ENCODE measurements at places on chromosomes 2 and 18.
A peak's percentile ranks its signal among the peaks of the same experiment; 100 is the strongest.

- no peak for DNase-seq
Measured at GRCh38 chr2:158038901-158039300, 62.8 kb upstream of the UPP2 start.

DNA sequence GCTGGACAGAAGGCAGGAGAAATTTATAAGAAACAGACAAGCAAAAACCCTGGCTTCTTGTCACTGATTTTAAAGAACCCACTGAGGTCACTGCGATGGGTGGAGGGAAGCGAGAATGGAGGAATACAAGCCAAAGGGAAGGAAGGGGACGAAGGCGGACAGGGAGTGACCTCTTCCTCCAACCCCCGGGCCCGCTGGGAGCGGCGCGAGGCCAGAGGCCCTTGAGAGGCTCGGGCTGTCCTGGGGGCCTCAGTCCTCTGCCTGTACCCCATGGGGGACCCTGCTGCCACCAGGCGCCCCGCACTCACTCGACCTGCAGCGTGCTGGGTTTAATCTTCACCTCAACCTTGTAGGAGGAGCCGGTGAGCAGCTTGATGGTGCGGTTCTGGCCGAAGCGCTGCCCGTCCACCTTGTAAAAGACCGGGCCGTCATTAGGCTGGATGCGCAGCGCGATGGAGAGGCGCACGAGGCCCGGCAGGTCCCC lies 793 bp downstream of the CNRIP1 start:
- DNase-seq: no peak

GRCh38 chr2:29314816-29315571 lies 199.8 kb downstream of the CLIP4 start:
- DNase-seq: peak; percentile 21

DNA sequence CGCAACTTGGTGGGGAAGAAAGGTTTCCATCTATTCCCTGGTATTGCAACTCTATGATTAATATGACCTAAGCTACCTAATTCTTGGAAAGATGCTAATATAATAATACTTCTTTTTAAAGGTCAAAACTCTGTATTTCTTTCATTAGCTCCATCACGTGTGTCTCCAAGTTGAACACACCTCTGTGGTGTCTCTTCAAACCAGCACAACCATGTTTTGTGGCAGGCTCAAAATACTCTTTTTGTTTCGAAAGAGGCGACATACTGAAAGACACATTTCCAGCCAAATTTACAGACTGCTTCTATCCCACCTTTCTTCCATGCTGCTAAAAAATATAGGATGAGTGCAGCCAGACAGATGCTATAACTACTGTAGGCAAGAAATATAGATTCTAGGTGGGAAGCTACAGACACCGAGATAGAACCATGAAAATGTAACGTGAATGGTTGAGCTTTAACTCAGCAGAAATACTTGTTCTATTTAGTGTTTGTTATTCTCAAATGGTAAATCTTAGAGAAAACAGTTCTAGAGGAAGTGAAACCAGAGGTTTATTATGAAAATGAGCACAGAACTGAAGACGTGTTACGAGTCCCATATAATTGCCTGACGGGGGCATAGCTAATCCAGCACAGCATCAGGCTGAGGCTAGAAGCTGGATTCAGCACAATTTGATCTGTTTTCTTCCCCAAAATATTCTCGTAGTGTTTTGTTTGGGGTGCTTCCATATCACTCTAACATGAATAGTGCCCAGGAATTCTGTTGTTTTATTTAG lies 991.5 kb upstream of the FANCL start:
- DNase-seq: no peak

DNA sequence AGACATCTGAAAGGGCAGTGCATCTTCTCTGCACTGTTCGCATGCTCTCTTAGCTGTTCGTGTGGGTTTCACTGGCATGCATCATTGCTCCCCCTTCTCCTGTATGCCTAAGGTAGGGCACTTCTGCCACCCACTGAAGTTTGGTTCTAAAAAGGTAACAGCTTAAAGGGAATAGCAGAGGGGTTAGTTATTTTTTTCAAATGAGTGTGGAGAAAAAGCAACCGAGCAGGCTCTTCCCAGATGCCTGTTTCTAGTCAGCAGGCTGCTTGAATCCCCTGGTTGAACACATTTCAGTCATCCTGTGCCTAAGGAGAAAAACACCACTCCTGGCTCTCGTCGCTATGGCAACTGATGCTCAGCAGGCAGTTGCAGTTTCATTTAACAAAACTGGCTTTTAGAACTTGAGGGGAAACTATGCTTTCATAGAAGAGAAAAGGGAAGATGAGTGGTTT lies 69.8 kb upstream of the GALNT3 start:
- DNase-seq: no peak

DNA sequence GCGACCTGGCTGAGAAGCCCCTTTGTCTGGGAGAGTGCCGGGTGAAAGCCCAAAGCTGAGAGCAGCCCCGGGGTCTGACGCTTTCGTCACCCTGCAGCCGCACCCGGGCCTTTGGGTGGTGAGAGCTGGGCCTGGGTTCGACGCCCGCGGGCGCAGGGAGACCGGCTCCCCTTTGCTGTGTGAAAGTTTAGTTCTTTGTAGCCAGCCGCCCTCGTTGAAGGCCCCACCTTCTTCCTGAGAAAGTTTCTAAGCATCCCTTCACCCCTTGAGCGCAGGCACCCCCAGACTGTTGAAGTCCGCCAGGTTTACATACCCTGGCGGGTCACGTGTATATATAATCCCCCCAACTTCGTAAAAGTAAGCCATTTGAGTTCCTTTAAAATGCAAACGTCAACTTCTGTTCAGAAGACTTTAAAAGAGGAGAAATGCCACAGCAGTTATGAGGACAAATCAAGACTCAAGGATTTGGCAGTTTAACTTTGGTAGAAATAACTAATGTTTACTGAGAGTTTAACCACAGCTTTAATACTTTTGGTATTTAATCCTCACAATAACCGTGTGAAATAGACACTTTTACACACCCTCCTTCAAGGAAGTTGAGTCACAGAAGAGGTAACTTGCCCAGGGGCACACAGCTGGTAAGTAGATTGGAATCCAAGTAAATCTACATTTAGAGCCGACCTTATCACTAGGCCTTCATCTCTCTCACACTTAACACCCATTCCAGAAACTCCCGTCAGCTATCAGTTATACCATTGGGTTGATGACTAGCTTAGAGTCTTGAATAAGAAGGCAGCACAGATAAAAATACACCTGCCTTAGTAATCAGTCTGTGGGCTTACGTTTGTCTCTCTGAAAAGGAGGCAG lies 1.1 kb upstream of the MBOAT2 start:
- peak; percentile 41 for DNase-seq

DNA sequence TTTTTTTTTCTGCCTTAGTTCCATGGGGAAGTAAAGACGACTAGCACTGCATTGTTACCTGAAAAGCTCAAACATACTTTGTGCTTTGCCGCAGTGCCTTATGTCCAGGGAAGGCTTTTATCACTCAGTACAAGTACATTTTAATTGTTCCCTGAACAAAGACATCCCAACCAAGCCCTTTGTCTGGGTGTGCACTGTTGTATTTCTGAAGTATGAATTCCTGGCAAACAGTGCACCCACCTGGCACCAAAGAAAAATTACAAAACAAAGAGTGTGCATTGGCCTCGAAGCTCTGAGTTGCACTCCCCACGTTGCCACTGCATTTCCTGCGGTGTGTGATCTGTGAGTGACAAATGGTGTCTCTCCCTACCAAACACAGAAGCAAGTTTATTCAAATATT lies 858.5 kb upstream of the PIK3C3 start:
- DNase-seq: peak; percentile 1

DNA sequence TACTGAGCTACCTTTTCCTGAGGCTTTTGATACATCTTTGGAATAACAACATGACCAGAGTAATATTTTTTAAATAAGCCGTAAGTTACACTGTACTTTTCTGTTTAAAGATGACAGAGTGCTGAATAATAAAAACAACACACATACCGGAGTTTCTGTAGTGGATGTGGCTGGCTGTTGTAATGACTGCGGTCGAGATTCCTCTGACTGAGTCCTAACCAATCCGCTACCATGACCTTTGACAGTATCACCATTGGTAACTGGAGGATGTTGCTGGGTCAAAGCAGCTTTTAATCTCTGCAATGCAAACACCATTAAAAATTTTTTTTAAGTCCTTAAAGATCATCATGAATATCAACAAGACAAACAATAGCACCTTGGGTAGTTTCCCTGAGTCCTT lies 70.7 kb downstream of the ATF2 start:
- DNase-seq: peak; percentile 81

- no peak for DNase-seq
Measured at GRCh38 chr18:22278798-22279197, 109.4 kb downstream of the GATA6 start.

GRCh38 chr18:22710673-22711191 lies 222.4 kb upstream of the RBBP8 start:
- no peak for DNase-seq

Data from AG08396 (cell line).